ENCODE measurements at places on chromosomes 16 and 17.

DNA sequence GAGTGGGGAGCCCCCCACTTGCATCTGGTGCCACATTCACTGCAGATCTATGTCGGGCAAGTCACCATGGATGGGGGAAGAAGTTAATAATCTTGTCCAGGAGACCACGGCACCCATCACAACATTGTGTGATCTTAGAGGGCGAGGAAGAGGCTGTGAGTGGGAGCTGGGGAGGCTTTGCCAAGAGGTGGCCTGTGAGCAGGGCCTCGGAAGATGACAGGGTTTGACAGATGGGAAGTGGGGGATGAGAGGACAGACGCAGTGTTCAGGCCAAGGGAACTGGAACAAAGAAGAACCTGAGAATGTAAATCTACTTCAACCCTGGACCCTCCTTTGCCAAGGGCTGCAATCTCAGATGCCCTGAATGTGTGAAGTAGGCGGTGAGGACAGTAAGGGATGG, 12.4 kb downstream of the ACE start:
- DNase-seq, result no peak

- no peak for DNase-seq
Observed at GRCh38 chr16:70440009-70440692, 1.3 kb upstream of the ST3GAL2 start.

DNA sequence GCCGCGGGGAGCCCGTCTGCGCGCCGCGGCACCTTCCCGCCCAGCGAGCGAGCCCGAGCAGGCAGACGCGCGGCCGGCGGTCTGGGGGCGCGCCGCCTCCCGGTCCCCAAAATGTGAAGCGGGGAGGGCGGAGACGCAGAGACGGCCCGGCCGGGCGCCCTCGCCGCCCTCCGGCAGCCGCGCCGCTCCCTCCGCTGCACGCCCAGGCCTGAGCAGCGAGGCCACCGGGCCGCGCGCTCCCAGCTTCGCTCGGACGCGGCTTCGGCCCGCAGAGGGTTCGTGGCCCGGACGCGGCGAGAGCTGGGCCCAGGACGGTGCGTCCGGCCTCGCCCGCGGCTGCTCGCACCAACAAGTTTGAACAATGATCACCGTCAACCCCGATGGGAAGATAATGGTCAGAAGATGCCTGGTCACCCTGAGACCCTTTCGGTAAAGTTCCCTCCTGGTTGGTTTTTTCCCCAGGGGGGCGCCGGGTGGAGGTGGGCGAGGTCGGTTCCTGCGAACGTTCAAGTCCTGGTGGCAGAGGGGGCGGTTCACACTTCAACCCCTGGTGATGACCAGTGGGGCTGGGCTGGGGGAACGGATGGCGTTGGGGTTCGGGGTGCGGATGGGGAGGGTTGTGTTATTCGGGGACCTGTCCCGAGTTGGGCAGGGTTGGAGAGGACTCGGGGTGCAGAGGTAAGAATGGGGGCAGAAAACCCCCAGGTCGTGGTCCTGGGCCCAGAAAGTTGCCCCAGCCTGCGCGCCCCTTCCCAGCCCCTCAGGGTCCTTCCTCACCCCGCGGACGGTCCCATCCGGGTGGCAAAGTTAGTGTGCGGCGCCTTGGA, 678 bp downstream of the MGAT5B start:
- no peak for DNase-seq

DNA sequence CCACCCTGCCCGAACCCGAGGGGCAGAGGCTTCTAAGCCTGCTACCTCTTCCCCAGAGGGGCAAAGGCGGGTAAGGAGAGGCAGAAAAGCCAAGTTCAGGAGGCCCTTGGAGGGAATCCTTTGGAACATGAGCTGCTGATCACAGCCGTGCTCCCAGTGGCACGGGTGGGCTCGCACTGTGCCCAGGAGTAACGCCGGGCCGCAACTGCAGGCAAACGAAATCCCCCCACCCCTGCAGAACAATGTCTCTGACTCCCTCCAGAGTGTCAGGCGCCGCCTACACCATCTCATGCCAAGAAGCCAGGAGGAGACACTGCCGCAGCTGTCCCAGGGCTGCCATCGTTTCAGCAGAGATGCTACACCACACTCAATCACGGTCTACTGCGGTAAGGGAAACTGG, 8.9 kb downstream of the P4HB start:
- no peak for DNase-seq

GRCh38 chr17:28460901-28461300, 12.5 kb upstream of the SLC13A2 start:
- DNase-seq, result no peak

DNA sequence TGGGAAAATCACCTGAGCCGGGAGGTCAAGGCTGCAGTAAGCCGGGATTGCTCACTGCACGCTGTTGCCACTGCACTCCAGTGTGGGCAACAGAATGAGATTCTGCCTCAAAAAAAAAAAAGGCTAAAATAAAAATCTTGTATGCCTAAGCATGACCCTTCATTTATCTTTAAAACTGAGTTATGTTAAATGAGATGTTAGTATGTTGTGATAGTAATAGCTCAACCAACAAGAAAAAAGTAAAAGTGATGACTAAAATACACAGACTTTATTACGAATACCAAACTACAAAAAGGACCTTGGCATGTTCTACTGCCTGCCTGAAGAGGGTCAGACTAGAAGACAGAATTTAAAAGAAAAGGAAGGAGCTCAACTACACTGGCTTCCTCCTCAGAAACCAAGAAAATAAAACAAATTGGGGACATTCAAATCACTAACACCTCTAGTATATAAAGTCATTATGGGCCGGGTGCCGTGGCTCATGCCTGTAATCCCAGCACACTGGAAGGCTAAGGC, 4.4 kb downstream of the SMURF2 start:
- DNase-seq, result no peak

DNA sequence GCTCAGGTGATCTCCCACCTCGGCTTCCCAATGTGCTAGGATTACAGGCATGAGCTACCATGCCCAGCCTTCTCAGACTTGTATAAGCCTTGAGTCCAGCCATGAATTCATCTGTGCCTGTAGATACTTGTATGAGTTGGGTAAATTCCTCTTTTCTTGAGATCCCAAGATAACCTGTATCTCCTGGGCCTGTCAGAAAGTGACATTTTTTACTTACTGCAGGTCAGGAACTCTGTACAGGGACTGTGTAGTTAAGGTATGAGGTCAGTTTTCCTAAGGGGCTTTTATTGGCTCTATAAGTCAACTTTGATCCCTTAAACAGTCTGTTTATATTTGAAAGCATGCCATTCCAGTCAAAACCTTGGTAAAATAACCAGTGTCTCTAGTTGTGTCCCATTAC, 106.3 kb upstream of the HAS3 start:
- DNase-seq, result no peak

GRCh38 chr17:21039839-21040575, 2.8 kb downstream of the USP22 start:
- DNase-seq, result no peak

DNA sequence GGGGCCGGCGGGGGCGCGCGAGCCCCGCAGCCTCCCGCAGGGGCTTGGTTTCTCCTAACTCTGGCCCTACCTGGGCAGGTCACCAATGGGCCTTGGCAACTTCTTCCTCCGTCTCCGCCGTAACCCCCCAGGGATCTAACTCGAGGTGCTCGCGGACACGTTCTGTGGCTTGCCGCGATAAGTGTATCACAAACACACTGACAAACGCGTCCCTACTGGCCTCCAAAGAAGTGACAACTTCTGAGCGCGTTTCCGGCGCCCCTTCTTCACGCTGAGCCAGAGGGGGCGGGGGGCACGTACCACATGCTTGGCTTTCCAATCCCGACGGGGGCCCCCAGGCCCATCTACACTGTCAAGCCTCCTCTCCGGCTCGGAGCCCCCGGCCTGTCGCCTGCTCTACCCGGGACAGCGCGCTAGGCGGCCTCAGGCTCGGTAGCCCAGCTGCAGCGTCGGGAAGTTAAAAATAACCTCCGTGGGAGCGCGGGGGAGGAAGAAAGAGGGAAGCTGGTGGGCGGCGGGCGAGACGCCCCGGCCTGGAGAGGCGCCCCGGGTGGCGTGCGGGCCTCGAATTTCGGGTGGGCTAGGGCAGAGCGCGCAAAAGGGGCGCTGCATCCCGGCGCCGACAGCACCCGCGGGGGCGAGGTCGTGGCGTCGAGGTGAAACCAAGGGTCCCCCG, 725 bp upstream of the SPHK1 start:
- DNase-seq, result no peak

DNA sequence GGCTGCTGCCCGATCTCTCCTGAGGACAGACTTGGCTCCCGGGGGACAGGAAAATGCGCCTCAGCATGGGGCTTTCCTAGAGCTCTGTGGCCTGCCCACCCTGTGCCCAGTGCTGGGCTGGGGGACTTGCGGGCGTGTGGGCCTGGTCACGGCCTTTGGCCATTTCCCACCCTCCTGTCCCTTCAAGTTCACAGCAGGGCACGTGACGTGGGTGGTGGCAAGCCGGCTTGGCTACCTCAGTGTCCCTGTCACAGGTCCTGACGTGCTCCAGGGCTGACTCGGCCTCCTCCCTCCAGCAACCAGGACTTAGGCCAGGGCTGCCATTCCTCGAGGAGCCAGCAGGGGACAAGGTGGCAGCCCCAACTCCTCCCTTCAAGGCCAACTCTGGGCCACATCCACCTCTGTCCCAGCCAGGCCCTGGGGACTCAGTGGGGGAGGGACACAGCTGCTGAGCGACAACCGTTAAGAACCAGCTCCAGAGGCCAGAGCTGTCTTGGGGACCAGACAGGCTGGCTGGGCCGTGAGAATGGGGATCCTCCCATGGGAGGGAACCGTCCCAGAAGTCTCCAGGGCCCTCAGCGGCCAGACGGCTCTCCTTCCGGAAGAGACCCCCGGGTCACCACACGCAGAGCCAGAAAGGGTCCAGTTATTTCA, 981 bp upstream of the UNC13D start:
- DNase-seq, result no peak

GRCh38 chr17:38715216-38715943, 10.3 kb downstream of the MLLT6 start:
- no peak for DNase-seq

Measured in kidney epithelial cell (primary cell).